ENCODE measurements at places on chromosomes 11 and 22.

DNA sequence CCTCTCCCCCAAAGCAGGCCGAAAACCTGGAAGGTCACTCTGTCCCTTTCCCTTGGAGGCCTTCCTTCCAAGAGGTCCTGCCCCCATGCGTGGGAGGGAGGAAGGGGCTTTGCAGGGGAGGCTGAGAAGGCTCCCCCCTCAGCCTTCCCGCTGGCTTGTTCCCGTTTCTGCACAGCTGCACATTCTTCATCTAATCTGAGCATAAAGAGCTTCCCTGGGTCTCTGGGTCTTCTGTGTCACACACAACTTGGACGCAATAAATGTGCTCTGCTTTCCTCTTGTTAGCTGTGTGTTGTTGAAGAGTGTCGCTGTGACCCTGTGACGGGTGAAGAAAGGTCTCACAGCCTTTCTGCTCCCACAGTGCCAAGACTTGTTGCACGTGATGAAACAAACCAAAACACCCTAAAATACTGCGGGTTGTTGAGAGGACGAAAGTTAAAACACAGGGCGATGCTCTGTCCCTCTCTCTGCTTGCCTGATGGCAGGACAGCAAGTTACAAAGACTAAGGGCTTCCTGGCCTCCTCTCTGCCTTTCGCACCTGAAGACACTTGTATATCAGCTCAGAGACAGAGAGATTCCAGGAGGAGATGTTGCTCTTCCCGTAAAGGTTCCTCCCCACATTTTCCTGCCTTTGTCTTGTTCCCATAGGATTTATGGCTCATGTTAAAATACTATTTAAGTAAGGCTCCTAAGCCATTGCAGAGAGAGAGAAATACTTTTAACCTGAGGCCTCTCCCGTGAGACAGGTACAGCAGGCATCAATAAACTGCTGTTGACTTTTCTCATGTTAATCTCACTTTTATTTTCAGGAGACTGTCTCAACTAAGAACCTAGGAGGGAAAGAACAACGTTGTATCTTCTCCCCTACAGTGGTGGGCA, 15.4 kb upstream of the IFITM3 start:
- peak; percentile 36 for ATAC-seq

DNA sequence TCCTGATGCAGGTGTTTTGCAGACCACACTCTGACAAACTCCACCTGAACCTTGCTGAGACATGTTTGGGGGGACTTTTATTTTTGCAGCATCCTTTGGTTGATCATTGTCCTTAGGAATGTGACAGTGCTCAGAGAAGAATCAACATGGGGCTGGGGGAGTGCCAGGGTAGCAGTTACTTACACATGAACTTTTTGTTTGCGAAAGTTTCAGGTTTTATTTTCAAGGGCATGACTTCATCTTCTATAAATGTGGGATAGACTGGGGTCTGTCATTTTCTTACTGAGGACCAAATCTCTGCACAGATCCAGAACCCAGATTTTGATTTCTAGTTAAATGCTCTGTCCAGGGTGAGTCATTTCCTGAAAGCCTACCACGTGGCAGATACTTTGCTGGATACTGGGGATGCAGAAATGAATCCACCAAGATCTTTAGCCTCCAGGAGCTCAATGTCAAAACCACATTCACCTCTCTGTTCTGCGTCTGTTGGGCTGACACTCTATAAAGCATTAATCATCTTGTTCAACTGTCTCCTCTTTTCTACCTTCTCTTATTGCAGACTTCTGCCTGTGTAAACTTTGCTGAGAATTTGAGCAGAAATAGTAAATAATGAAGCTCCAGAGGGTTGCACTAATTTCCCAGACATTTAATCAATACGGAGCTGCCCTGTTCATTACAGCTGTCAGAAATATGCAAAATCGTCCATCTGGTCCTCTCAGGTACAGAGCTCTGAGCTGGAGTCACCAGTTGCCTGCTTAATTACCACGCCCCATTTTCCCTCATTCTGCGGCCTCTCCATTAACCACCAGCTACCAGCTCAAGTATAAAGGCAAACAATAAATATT, 387.9 kb downstream of the MIAT start:
- ATAC-seq, result peak; percentile 22

DNA sequence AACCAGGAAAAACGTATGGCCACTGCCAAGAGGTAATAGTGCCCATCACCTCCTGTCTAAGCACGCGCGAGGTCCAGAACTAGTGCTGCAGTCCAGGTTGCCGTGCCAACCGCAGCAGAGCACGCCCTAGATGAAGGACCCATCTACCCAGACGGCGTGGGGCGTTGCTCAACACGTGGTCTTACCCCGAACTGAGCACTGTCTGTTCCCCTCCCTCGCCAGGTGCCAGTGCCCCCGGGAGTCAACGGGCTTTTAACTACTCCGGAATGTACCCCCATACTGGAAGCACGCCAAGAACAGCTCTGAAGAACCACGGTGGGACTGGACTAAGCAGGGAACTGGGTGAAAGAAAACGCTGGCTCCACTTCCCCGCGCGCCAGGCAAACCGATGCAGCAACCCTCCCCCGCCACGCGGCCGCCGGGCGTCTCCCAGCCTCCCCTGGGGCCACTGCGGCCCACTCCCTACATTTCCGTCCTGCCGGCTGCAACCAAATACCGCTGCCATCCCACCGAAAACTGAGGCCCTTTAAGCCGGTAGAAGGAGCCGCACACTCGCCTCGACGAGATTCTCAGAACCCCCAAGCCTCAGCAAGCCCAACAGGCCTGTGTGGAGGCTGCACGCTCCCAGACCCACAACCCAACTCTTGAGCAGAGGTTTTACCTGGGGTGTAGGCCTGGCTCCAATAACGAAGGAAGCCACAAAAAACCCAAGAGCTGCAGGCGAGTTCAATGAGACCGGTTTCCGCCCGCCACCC, at the start of gene HSPA8:
Gene HSPA8, minus strand, starts transcription at position 734 of the 755 bp plus-strand sequence. CDS start 812 bp downstream, outside the sequence.
- ATAC-seq, result peak; percentile 1

GRCh38 chr22:39291523-39291922, 27.9 kb downstream of the RPL3 start:
- ATAC-seq, result no peak

DNA sequence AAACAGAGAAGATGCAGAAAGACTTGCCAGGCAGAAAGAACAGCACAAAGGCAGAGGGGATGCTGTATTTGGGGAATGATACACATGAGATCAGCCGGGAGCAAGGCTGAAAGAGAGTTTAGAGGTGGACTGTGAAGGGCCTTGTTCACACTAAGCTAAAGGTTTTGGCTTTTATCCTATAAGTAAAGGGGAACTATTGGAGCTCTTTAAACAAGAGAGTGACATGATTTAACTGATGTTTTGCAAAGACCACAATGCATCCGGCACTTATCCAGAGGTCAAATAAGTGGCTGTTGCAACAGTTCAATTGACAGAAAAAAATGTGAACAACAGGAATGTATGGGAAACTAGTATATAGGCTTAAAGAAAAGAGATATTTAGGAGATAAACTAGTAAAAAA, 64.7 kb upstream of the RRAS2 start:
- ATAC-seq, result no peak

GRCh38 chr11:41950470-41951143, 491.2 kb upstream of the LRRC4C start:
- peak; percentile 47 for ATAC-seq

DNA sequence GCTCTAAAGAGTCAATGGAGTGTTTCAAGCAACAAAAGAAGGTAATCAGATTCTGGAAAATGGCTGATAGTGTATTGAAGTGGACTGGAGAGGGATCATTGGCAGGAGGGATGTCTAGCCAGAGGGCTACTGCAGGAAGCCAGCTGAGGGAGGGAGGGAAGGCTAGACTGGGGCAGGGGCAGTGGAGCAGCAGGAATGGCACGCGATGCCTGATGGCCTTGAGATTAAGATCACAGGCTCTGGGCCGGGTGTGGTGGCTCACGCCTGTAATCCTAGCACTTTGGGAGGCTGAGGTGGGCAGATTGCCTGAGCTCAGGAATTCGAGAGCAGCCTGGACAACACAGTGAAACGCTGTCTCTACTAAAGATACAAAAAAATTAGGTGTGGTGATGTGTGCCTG, 47.5 kb upstream of the PRDM11 start:
- no peak for ATAC-seq

DNA sequence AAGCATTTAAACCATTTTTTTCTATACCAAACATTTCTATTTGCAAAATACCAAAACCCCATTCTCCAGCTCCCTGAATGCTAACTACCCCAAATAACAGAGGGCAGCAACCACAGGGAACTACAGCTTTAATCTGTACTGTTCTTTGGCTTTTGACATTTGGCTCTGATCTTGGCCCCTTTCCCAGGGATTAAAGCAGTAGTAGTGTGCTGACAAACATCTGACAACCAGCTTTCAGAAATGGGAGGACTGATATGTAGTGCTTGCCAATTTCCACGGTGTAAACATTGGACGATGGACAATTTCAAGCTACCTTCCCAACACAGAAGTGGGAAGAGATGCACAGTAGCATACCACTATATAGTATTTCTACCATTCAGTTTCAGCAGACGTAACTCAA, 88.4 kb upstream of the TEAD1 start:
- no peak for ATAC-seq

- no peak for ATAC-seq
These were observed 963.6 kb downstream of the BRD1 start for GRCh38 chr22:48863965-48864528.

DNA sequence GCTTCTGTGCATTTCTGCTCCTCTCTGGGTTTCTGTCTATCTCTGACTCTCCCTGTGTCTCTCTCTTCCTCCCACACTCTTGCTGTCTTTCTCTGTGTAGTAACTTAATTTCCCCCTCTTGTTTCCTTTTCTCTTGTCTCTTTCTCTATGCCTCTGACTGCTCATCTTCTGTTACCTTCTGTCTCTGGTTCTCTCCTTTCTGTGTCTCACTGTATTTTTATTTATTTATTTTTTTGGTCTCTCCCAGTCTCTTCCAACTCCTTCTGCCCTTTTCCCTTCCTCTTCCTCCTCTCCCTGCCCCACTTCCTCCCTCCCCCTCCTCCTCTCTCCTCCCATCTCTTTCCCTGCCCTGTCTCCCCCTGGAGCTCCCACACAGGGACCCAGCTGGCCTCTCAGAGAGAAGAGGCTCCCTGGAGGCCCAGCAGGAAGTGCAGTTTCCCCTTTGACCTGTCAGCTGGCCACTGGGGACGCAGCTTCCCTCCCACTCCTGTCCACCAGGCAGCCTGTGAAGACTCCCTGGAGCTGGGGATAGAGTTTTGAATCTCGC, 38.3 kb upstream of the MYH9 start:
- peak; percentile 98 for ATAC-seq

DNA sequence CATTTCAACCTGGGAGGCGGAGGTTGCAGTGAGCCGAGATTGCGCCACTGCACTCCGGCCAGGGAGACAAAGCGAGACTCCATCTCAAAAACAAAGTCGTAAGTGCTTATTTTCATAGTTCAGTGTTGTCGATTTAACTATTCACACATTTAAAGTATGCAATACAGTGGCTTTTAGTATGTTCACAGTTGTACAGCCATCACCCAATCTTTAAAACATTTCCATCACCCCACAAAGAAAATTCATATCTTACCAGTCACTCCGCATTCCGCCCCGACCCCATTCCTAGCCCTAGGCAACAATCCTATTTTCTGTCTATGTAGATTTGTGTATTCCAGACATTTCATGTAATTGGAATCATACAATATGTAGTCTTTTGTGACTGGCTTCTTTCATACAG, 11.9 kb downstream of the IPO7 start:
- ATAC-seq, result no peak

- ATAC-seq, result no peak
These were observed 43.7 kb downstream of the CD82 start for GRCh38 chr11:44608991-44609782.

DNA sequence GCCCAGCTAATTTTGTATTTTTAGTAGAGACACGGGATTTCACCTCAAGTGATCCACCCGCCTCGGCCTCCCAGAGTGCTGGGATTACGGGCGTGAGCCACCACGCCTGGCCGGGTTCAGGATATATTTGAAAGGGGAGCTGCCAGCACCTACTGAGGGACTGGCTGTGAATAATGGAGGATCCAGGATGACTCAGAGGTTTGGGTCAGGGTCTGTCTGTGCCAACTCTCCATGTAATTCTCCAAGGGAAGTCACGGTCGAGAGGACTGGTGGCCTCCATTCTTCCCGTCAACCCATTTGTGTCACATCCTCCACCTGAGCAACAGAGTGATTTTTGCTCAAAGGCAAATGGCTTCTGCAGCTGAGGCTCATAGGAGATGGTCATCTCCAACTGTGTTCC, 3.6 kb upstream of the ARRB1 start:
- no peak for ATAC-seq

DNA sequence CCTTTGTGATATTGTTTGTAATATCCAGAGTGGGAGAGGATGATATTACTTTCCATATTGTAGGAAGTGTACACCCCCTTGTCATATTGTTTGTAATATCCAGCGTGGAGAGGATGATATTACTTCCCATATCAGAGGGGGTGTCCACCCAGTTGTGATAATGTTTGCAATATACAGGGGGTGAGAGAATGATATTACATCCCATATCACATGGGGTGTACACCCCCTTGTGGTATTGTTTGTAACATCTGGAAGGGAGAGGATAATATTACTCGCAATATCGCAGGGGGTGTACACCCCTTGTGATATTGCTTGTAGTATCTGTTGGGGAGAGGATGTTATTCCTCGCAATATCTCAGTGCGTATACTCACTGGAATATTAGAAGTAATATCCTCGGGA, 61.5 kb downstream of the PRSS23 start:
- no peak for ATAC-seq

- ATAC-seq, result no peak
These were observed 27.8 kb upstream of the FADD start for GRCh38 chr11:70175236-70175698.

- ATAC-seq, result no peak
These were observed 45.6 kb downstream of the EIF3F start for GRCh38 chr11:8032576-8033304.

- ATAC-seq, result no peak
These were observed 136.3 kb downstream of the ETS1 start for GRCh38 chr11:128450882-128451651.

GRCh38 chr11:71580057-71581003, 2.3 kb downstream of the KRTAP5-11 start:
- ATAC-seq, result peak; percentile 46

- peak; percentile 76 for ATAC-seq
These were observed 18.5 kb upstream of the LRRC10B start for GRCh38 chr11:61489833-61490721.

DNA sequence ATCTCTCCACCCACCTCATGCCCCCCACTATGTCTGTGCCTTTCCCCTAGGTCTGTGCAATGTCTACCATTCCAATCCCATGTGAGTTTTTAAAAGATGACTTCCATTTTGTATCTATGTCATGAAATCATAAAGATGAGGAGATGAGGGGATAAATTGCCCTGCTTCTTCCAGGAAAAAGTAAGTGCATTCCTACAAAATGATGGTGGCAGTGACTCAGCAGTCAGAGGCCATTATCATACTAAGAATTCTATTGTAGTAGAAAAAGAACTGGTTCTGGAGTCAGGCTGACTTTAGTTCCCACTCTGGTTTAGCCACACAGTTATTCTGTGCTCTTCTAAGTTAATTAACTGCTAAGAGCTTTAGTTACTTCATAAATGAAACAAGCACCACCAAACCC, 89.6 kb upstream of the API5 start:
- ATAC-seq, result peak; percentile 42

GRCh38 chr11:116577956-116578355, 194.8 kb downstream of the BUD13 start:
- ATAC-seq, result no peak

GRCh38 chr11:73291781-73292524, 16.1 kb upstream of the ARHGEF17 start:
- ATAC-seq, result no peak
